Central memory CD4-positive, alpha-beta T cell (primary cell): ENCODE measurements at places on chromosomes 1 and 21.

DNA sequence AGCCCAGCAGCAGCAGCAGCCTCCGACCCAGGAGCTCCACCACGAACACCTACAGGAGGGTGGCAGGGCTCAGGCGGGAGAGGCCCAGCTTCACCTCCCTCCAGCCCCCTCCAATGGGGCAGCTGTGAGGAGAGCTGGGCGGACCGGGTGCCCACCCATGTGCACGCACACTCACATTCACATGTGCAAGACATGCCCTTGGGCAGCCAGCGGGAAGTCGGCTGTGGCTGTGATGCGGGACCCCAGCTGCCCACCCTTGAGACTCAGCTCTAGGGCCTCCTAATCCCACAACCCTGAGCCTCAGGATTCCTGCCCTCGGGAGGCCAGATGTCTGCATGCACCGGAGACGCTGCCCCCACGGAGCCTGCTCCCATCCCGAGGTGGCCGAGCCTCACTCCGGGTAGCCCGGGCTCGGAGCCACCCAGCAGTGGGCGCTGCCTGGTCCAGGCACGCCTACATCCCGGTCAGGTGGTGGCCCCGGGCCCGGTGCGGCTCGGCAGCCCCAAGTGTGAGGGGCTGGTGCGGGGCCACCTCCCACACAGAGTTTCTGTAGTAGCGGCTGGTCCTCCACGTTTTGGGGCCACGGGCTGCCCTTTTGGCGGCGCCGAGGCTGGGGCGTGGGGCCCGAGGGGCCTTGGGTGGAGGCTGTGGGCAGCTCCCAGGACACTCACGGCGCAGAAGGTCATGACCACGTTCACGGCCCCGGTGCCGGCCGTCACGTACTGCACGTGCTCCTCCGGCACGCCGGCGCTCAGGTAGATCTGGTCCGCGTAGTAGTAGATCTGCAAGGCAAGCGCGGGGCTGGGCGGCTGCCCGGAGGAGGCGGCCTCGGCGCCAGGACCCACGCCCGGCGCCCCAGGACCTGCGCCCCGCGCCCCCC, 12.9 kb upstream of the SLC2A7 start:
- DNase-seq: no peak

GRCh38 chr1:226542623-226543103, 5.9 kb upstream of the STUM start:
- no peak for DNase-seq

DNA sequence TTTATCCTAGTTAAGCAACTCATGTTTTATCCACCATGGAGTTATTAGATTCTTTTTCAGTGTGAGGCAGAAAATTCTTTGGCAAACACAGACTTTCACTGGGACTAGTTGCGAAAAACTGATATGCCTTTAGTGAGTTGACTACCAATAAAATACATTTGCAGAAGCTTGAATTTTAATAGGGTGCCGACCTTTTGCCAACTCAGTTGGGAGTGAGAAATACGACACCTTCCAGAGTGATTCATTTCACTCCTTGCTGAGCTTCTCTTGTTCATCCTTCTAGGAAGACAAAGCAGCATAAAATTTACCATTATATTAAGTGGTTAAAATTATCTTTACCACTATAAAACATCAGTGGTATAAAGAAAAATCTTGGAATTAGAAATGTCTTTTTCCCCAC, 1.2 kb upstream of the KRTAP23-1 start:
- DNase-seq: no peak

GRCh38 chr1:25944986-25945385, 38.8 kb upstream of the STMN1 start:
- no peak for DNase-seq

DNA sequence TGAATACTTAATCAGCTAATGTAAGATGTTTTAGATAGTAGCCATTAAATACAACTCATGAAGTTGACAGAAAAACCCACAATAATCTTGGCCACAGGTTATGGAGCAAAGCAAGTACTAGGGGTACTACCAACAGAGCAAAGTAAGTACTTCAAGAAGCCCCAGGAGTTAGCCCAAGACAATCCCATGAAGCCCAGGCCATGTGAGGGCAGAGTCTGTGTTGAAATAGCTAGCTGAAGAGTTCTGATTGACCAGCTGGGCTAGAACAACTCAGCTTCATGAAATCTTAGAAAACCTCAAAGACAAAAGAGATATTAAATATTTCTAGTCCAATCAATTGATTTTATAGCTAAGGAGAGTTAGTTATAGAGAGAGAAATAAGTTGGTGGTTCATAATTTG, 212.9 kb upstream of the HOOK1 start:
- no peak for DNase-seq
